ENCODE measurements at places on chromosomes 13 and 19.
A peak's percentile ranks its signal among the peaks of the same experiment; 100 is the strongest.

- peak; percentile 15 for DNase-seq
Measured at GRCh38 chr13:49840266-49840665, 47.8 kb upstream of the KPNA3 start.

DNA sequence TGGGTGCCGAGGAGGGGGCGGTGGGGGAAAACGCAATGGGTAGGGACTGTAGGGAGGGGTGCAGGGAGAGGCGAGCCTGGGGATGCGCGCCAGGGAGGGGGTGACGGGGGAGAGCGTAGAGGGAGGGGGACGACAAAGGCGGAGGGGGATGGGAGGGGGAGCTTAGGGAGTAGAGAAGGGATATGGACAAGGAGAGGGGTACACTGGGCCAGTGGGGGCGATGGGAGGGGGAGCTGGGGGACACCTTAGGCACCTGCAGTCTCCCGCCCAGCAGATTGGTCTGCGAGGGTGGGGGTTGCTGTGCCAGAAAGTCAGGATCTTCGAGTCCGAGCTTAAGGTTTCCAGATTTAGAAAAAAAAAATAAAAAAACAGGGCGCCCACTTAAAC is 15.7 kb downstream of the CCDC124 start:
- DNase-seq: no peak

GRCh38 chr13:67914535-67914934 is 684.4 kb upstream of the PCDH9 start:
- DNase-seq: no peak

DNA sequence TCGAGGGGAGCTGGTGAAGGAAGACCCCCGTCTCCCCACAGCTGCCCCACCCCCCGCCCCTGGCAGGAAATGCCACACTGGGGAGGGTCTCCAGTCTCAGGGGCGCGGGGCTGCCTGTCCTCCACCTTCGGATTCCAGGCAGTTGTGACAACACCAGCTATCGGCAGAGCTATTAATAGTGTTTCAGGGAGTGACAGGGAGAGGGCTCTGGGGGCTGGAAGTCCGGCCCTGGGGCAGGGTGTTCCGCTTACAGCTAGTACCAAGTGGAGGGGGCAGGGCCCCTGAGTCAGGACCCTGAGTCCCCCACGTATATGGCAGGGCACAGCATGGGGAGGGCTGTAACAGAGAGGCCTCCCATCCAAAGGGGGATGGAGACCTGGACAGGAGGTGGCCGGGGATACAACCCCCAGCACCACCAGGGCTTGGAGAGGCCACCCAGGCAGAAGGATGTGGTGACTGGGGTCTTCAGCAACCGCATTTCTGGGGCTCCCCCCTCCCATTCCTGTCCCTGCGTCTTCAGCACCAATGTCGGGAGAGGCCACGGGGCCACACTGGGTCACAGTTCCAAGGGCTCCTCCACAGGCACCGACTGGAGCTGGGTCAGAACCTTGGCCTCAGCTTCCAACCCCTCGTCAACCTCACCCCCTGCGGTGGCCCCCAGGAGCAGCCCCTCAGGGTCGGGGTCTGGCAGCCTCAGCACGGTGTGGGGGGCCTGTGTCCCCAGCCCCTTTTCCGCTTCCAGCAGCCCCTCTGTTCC is 3.9 kb downstream of the SIX5 start:
- no peak for DNase-seq

DNA sequence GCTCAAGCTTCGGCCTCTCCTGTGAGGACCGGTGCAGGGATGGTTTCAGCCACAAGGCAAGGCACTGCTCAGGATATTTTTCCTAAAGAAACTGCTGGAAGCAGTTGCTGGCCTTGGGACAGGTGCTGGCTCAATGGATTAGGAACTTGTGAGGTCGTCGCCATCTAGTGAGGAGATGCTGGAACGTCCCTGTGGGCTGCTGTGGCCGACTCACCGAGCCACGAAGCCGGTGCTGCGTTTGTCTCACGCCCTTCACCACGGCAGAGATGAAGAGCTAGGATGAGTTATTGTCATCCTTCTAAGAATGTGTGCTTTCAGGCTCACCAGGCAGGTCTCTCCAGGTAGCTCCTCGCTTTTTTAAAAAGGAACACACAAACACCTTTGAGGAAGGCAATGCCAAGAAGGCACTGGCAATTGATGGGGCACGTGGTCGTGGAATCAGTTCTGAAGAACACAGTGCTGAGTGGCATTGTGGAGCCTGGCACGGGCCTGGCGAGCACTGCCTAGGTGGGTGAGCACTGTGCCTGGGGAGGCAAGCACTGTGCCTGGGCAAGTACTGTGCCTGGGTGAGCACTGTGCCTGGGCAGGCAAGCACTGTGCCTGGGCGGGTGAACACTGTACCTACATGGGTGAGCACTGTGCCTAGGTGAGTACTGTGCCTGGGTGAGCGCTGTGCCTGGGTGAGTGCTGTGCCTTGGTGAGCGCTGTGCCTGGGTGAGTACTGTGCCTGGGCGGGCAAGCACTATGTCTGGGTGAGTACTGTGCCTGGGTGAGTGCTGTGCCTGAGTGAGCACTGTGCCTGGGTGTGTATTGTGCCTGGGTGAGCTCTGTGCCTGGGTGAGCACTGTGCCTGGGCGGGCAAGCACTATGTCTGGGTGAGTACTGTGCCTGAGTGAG is 140.4 kb downstream of the TEX29 start:
- peak; percentile 47 for DNase-seq

DNA sequence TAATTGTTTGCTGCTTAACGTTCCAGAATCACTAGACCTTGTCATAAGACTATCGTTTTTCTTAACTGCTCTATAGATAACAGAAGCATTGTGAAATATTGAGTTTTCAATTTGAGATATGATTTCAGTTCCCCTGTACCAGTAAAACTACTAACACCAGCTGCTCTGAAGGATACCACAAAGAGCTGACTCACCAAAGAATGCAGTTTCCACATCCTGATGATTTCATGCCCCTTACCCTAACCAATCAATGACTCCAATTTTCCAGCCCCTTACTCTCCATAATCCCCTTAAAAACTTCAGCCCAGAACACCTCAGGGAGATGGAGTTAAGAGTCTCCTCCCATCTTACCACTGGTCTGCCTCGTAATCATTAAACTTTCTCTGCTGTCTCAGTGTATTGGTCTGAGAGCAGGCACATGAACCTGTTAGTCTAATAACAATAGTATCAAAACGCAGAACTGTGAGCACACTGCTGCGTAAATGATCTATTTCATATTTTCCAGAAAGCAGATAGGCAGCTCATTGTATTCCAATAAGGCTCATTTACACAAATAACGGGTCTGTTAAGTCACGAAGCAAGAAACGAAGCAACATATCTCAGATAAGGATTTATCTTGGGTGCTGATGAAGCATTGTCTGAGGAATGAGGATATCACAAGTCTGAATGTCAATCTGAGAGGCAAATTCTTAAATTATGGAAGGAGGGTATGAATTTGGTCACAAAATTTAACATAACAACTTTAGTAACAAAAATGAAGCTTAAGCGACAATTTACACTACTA is 14.1 kb upstream of the CCNA1 start:
- DNase-seq: peak; percentile 65

GRCh38 chr19:3479177-3479833 is 1.0 kb downstream of the SMIM24 start:
- peak; percentile 16 for DNase-seq

- DNase-seq: no peak
Measured at GRCh38 chr13:61078976-61079770, 336.5 kb downstream of the PCDH20 start.

GRCh38 chr13:103081435-103081834 is 15.2 kb upstream of the SLC10A2 start:
- DNase-seq: no peak

DNA sequence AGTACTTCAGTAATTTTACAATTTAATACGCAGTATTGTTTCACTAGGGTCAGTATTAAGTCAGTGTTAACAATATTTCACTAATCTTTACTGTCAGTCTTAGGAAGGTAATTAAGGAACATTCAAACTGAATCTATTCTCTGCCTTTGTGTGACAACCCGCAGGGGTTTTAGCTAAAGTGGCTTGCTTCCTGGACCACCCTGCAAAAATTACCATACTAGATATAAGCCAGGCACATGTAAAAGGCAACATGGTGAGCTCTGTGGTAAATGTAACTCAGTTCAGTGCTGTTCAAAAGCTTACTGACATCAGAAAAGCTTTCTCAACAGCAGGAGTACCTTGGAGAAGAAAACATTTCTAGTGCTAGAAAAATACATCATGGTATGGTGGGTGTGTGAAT is 116.7 kb downstream of the FREM2 start:
- no peak for DNase-seq

GRCh38 chr13:86846501-86846900 is 824.7 kb upstream of the SLITRK5 start:
- no peak for DNase-seq

GRCh38 chr13:96546463-96546862 is 447.8 kb downstream of the OXGR1 start:
- DNase-seq: no peak

DNA sequence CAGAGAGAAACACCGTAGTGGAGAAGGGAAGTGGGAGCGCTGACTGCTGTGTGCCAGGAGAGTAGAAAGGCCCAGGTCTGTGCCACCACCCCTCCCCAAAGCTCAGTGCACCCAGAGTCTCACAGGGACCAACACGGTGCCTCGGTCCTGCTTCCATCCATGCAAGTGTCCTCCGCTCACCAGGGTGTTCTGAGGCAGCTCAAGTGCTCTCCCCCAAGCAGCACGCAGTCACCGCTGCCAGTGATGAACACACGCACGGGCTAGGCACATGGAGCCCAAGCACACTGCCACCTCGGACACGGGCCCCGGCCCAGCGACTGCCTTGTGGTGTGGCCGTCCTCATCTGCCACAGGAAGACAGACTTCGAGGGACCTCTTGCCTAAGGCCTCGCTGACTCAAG is 10.5 kb downstream of the POP4 start:
- no peak for DNase-seq

DNA sequence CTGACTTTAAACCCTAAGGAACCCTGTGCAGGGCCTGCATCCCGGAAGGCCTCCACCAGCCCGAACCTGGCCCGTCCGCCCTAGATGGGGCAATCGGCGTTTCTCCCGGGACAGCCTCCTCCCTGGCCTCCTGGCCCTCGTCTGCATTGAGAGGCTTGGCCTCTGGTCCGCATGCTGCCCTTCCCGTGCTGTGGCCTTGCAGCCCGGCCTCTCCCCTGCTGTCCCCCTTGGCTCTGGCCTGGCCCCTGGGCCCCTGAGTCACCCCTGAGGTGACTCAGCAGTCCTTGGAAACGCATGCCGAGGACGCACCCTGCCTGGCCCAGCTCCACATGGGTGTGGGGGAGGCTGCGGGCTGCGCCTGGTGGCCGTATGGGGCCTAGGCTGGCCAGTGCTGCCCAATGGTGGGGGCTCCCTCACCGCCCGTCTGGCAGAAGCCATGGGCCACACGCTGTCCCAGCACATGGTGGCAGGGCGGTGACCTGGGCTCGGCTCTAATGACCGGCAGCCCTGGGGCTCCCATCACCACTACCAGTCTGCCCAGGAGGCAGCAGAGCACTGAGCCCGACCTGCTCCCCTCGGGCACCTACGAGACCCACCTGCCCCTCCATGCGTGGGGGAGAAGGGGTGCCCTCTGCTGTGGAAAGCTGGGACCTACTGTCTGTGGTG is 25.7 kb downstream of the SH3GL1 start:
- peak; percentile 79 for DNase-seq

GRCh38 chr19:15170345-15170744 is 30.4 kb downstream of the NOTCH3 start:
- DNase-seq: no peak

GRCh38 chr13:55439450-55439849 is 1701.3 kb upstream of the PRR20A start:
- no peak for DNase-seq

GRCh38 chr19:40813182-40813581 is 14.2 kb downstream of the EGLN2 start:
- no peak for DNase-seq

DNA sequence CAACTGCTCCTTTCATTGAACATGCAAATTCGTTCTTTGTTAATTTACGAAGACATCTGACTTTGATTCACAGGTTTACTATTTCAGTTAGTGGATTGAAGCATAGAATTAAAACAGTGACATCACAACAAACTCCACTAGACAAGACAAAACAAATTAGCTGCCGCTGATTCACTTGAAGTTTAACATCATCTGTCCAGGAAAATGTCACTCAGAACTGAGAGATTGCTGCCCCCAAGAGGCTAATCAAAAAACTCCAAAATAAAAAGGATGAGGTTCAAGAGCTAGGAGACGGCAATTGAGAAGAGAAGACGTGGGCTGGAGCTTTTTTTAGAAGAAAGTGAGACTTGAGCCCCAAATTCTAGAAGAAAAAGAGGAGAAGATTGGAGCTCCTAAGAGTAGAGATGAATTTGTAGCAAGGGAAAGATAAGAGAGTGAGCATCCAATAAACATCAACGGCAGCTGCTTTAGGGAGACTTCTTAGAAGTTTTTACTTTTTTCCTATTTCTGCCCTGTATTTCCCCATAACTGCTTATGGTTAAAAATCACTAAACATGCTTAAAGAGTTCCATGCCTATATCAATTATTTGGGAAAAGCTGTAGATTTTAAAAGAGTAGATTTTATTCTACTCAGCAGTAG is 40.8 kb upstream of the TPP2 start:
- peak; percentile 31 for DNase-seq

- no peak for DNase-seq
Measured at GRCh38 chr13:25659091-25659795, 287.5 kb downstream of the ATP8A2 start.

GRCh38 chr13:94480672-94481145 is 1.2 kb upstream of the DCT start:
- DNase-seq: peak; percentile 88

- DNase-seq: peak; percentile 50
Measured at GRCh38 chr13:41985788-41986508, 25.0 kb upstream of the VWA8 start.

GRCh38 chr19:21133633-21134032 is 8.2 kb upstream of the ZNF431 start:
- no peak for DNase-seq

GRCh38 chr13:99630269-99630898 is 129.1 kb downstream of the TM9SF2 start:
- no peak for DNase-seq
